ENCODE measurements at places on chromosomes 5 and 9. TPM values are rescaled to one million over a fixed set of nuclear protein-coding genes. Genes with fewer than 3 reads are reported as not detected.
A peak's percentile ranks its signal among the peaks of the same experiment; 100 is the strongest.

The ZNF366 gene
- 20.0 TPM for total RNA-seq

The GZMA gene
- total RNA-seq = 1.4 TPM

The PRDM9 gene
- total RNA-seq = not detected

The PRUNE2 gene
- total RNA-seq = 187 TPM

- H3K27ac ChIP-seq = no peak overlapping the region
- no peaks in the 10 kb centered on the region for H3K36me3 ChIP-seq
- H3K4me3 ChIP-seq = no peak overlapping the region
These were observed 9.5 kb downstream of the FBXL17 start for GRCh38 chr5:108372369-108372768.

DNA sequence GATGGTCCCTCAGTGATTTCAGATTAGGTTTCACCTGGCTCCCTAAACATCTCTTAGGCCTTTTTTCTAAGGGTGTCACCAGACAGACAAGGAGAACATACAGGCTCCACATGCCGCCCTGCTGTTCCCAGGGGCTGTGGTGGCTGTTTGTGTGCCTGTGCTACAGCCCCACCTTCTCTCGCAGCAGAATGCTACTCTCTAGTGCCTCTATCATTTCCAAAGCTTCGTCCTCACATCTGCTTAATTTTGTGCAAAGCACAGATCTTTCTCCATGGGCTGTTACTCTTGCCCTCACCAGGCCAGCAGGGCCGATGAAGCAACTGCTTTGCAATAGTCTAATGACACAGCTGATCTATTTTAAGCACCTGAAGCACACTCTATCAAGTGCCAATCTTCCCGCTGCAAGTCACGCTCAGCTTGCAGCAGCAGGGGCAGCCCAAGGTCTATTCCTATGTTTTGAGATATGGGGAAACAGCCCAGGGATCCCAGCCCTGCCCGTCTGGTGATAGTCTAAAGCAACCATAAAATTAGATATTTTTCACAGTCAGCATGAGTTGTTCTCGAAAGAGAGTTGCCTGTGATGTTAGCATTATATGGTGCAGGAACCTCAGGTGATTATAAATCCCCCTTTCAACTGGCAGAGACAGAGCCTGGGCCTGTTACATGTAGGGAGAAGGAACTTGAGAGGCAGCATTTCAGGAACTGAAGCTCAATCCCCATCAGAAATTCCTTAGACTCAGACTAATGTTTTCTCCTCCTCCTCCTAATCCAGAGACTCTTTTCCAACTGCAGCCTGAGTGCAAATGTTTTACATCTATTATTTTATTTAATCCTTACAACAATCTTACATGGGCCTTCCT, 12.7 kb downstream of the ABLIM3 start:
- peak overlapping the region; percentile 2 for H3K27ac ChIP-seq
- no peaks in the 10 kb centered on the region for H3K36me3 ChIP-seq
- H3K4me3 ChIP-seq = no peak overlapping the region
- no peak for DNase-seq
- no peaks in the 10 kb centered on the region for H3K4me1 ChIP-seq

DNA sequence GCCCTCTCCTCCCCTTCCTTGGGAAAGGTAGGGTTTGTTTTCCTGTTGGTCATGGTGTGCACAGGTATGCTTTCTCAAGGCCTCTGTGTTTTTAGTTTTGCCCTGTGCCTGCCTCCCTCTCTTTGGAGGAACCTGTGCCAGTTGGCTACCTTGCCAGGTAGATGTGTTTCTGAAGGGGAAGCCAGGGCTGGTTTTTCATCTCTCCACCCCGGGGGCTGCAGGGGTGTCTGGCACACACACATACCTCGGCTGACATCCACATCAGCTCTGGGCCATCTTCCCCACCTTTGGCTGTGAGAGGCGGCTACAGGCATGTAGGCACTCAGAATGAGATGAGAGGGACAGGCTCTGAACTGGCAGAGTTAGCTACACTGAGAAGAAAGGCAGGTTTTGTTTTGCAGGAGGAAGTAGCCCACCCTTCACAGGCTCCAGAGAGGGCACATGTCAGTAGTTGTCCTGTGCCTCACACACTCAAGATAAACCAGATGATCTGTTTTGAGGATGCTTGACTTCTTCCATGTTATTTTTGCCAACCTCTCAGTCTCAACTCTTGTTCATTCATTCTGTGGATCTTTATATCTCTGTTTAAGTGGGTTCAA, 9.7 kb downstream of the RGMB start:
- no peak overlapping the region for H3K4me3 ChIP-seq
- peaks cover 11% of the 10 kb centered on the region for H3K4me1 ChIP-seq
- no peak overlapping the region for H3K27ac ChIP-seq
- H3K27me3 ChIP-seq = no peaks in the 10 kb centered on the region
- no peaks in the 10 kb centered on the region for H3K36me3 ChIP-seq
- DNase-seq = no peak

- H3K27ac ChIP-seq = no peak overlapping the region
- H3K27me3 ChIP-seq = peaks cover 3% of the 10 kb centered on the region
- H3K4me3 ChIP-seq = no peak overlapping the region
- no peaks in the 10 kb centered on the region for H3K36me3 ChIP-seq
- DNase-seq = no peak
- H3K4me1 ChIP-seq = no peaks in the 10 kb centered on the region
These were observed 75.3 kb upstream of the ASTN2 start for GRCh38 chr9:117490199-117490598.

- H3K27me3 ChIP-seq = no peaks in the 10 kb centered on the region
- H3K4me3 ChIP-seq = no peak overlapping the region
- no peak for DNase-seq
These were observed 16.4 kb downstream of the LMAN2 start for GRCh38 chr5:177334781-177335700.

The PCDHAC2 gene
- total RNA-seq = under 0.01 TPM

DNA sequence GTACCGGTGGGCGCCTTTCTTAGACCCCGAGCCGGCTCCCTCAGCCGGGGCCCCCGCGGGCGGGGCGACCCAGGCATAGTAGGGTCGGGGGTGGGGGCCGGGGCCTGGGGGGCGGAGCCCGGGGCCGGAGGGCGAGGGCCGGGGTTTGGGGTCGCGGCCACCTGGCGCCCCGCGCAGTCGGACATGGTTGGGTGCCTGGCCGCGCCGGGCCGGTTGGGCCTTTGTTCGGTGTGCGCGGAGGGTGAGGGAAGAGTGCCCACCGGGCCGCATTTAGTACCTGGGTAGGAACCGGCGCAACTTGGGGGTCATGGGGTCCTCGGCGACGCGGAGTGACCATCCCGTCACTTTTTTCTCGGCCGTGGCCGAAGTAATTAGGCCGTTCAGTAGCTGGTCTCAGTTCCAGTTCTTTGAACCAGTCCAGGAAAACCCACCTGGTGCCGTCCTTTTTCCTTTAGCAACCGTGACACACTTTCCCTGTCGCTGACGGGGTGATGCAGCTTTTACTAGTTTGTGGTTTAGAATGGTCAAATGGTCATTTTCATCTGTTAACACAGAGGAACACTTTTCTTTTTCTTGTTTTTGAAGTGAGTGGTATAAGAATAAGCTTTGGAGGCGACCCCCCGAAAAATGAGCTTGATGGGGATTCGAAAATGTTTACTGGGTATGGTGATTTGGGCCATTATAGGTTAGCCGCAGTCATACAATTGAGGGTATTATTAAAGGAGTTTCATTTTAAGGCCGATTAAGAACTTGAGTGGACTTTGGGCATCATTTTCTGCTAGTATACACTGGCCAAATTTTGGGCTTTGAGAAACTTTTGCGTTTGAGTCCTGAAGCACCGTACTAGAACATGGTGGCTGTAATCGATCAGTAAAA, 589 bp downstream of the CKS2 start:
- peak overlapping the region; percentile 57 for H3K27ac ChIP-seq
- H3K27me3 ChIP-seq = no peaks in the 10 kb centered on the region
- DNase-seq = no peak
- H3K4me3 ChIP-seq = peak overlapping the region; percentile 58
- H3K4me1 ChIP-seq = no peaks in the 10 kb centered on the region
- no peaks in the 10 kb centered on the region for H3K36me3 ChIP-seq

The COX7C gene
- total RNA-seq = 152 TPM

- H3K4me1 ChIP-seq = no peaks in the 10 kb centered on the region
- no peaks in the 10 kb centered on the region for H3K27me3 ChIP-seq
- H3K4me3 ChIP-seq = no peak overlapping the region
- H3K36me3 ChIP-seq = no peaks in the 10 kb centered on the region
- H3K27ac ChIP-seq = no peak overlapping the region
- no peak for DNase-seq
These were observed 30.3 kb upstream of the TIFAB start for GRCh38 chr5:135482381-135482933.

All from uterus (tissue), 4 donors.